ENCODE measurements at places on chromosomes 6 and 20. TPM values are rescaled to one million over a fixed set of nuclear protein-coding genes. Genes with fewer than 3 reads are reported as not detected.

Gene TTPAL
- total RNA-seq, result 10.2 TPM

GRCh38 chr6:1296079-1296478, 15.8 kb upstream of the FOXQ1 start:
- no peak overlapping the region for H3K27ac ChIP-seq
- no peaks in the 10 kb centered on the region for H3K27me3 ChIP-seq
- no peak overlapping the region for H3K4me3 ChIP-seq
- no peaks in the 10 kb centered on the region for H3K4me1 ChIP-seq

DNA sequence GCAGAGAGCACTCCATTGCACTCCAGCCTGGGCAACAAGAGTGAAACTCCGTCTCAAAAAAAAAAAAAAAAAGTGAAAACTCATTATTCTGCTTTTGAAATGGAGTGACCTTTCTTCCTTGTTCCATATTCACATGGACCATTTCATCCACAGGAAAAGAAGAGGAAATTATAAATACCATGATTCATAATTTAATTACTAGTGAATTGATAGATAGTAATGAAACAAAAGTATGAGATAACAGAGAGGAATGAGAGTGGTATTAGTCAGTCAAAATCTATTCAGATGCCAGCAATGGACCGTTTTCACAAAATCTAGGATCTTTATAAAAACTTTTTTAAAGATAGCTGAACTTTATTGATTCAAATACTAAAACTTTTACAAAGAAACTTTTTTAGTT, 443.1 kb upstream of the FLRT3 start:
- no peak for DNase-seq
- H3K4me1 ChIP-seq, result 0 out of 2 replicates have a peak, but pooled peaks cover 4% of the 10 kb centered on the region
- H3K27ac ChIP-seq, result no peak overlapping the region
- H3K36me3 ChIP-seq, result no peaks in the 10 kb centered on the region
- H3K27me3 ChIP-seq, result no peaks in the 10 kb centered on the region

- H3K4me1 ChIP-seq, result 0 out of 2 replicates have a peak, but pooled peaks cover 6% of the 10 kb centered on the region
- no peak overlapping the region for H3K4me3 ChIP-seq
- no peak overlapping the region for H3K27ac ChIP-seq
- H3K36me3 ChIP-seq, result no peaks in the 10 kb centered on the region
- DNase-seq, result no peak
These were observed 27.7 kb downstream of the PHF3 start for GRCh38 chr6:63663147-63663955.

Gene LPA
- 0.17 TPM for total RNA-seq

Gene ENPP1
- total RNA-seq, result 46.9 TPM

DNA sequence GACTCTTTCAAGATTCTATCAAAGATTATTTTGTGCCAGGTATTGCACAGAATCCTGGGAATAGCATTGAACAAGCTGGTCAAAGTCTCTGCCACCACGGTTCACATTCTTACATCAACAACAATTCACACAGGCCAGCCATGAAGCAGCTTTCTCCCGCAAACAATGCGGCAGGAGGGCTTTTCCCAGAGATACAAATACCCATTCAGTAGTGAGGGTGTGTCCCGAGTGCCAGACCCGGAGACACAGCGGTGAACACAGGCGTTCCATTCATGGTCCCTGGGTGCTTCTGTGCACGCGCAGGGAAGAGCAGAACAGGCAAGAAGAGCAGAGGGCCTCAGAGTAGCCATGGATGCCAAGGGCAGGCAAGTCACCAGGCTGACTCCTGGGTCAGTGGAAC, 83.3 kb upstream of the PDE10A start:
- H3K36me3 ChIP-seq, result no peaks in the 10 kb centered on the region
- no peaks in the 10 kb centered on the region for H3K27me3 ChIP-seq
- no peaks in the 10 kb centered on the region for H3K4me1 ChIP-seq
- no peak overlapping the region for H3K27ac ChIP-seq
- no peak for DNase-seq

GRCh38 chr6:16321341-16321710, 82.9 kb downstream of the GMPR start:
- no peak for DNase-seq
- H3K27me3 ChIP-seq, result no peaks in the 10 kb centered on the region
- no peak overlapping the region for H3K4me3 ChIP-seq
- no peaks in the 10 kb centered on the region for H3K36me3 ChIP-seq
- H3K27ac ChIP-seq, result no peak overlapping the region
- H3K4me1 ChIP-seq, result peaks cover 12% of the 10 kb centered on the region

- no peaks in the 10 kb centered on the region for H3K27me3 ChIP-seq
- peaks cover 5% of the 10 kb centered on the region for H3K36me3 ChIP-seq
- peaks cover 42% of the 10 kb centered on the region for H3K4me1 ChIP-seq
These were observed 265.0 kb upstream of the MARCKS start for GRCh38 chr6:113591896-113592827.

DNA sequence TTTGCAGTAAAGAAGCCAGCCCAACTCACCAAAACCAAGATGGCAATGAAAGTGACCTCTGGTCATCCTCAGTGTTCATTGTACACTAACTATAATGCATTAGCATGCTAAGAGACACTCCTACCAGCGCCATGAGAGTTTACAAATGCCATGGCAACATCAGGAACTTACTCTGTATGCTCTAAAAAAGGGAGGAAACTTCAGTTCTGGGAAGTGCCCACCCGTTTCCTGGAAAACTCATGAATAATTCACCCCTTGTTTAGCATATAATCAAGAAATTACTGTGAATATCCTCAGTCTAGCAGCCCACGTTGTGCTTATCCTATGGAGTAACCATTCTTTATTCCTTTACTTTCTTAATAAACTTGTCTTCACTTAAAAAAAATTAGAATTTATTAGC, 19.4 kb upstream of the TRERF1 start:
- DNase-seq, result no peak
- H3K4me3 ChIP-seq, result no peak overlapping the region
- H3K27ac ChIP-seq, result no peak overlapping the region
- no peaks in the 10 kb centered on the region for H3K36me3 ChIP-seq
- H3K4me1 ChIP-seq, result no peaks in the 10 kb centered on the region
- no peaks in the 10 kb centered on the region for H3K27me3 ChIP-seq

Gene PRR3
- total RNA-seq, result 15.2 TPM

- H3K36me3 ChIP-seq, result no peaks in the 10 kb centered on the region
- DNase-seq, result peak; percentile 69
- peaks cover 98% of the 10 kb centered on the region for H3K27me3 ChIP-seq
- peak overlapping the region; percentile 76 for H3K4me3 ChIP-seq
- no peak overlapping the region for H3K27ac ChIP-seq
These were observed 9.2 kb upstream of the TBX18 start for GRCh38 chr6:84773431-84774156.

DNA sequence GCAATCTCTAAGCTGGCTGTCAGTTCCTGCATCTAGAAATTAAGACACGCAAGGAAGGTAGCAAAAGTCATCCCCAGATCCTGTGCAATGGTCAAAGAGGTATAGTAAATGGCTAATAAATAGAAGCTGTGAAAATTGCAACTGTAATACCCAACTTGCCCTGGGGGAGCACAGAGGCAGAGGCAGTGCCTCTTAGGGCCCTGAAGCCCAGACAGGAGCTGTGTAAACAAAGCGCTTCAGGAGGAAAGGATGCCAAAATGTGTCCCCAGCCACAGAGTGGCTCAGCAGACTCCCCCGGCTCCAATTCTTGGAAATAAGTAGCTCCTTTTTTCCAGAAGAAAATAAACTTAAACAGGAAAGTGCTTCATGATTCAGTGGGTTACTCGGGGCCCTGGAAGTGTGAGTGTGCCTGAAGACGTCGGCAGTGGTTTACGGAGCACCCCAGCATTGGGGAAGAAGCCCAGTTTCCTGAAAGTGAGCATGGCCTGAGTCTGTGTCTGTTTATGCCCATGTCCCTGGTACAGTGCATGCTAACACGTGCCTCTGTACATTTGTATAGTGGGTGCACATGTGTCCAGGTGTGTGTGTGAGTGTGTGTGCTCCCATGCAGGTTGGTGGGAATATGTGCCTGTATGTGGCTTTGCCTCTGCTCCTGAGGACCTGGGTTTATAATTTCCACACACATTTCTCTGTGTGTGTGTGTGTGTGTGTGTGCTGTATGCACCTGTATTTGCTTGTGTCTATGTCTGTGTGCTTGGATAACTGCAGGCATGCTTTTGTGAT, 246.7 kb downstream of the MAFB start:
- H3K27me3 ChIP-seq, result no peaks in the 10 kb centered on the region
- peak; percentile 67 for DNase-seq
- no peak overlapping the region for H3K4me3 ChIP-seq
- no peaks in the 10 kb centered on the region for H3K36me3 ChIP-seq

DNA sequence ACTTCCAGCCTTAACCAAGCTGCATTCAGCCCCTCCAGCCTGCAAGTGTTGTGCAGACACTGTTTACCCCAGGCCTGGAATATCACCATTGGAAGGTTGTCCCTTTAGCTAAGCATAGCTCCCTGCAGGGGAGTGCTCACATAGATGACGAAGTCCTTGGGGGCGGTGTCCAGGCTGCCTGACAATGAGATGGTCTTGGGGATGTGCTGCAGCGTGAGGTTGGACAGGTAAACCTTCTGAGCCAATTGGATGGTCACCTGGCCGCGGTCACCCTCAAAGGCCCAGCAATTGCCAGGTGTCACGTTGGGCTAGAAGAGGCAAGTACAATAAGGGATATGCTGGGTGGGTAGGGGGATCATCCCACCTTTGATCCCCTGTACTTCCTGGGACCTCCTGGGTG, 18.6 kb downstream of the SUN5 start:
- H3K36me3 ChIP-seq, result no peaks in the 10 kb centered on the region
- H3K27ac ChIP-seq, result no peak overlapping the region
- no peak for DNase-seq

DNA sequence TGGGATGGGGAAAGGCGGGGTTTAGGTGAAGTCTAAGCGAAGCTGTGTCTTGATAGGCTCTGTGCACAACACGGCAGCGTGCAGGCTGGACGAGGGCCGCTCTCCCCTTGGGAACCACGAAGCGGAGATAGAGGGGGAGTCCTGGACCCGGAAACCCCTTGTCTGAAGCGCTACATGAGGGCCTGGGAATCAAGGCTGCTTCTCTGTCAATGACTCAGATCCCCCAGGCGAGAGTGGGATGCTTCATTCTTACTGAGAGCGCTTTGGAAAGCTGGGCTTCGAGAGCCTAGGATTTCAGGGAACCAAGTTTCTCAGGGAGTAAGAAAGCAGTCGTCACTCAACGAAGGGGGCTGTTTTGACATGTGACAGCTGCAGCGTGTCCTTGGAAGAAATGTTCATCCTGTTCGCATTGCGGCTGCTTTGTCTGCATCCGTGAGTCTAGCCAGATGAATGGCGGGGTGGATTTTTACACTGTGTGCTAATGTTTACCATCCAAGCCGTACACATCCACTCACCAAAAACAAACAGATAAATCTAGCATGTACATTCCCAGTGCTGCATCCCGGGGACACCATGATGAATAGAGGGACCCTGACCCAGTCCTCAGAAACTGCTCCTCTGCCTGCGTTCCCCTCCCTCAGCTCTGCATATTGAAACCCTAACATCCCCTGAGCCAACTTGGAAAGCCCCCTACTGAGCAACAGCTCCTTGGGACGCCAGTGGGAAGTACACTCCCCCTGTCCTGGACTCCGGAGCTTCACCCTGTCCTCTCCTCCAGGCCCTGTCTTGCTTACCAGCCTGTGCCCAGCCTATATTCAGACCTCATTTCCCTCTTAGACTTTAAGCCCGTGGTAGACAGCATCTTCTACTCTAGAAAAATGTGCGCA, 24.5 kb upstream of the RTF2 start:
- no peak overlapping the region for H3K4me3 ChIP-seq
- H3K27ac ChIP-seq, result no peak overlapping the region
- H3K36me3 ChIP-seq, result no peaks in the 10 kb centered on the region
- peak; percentile 32 for DNase-seq

- H3K27me3 ChIP-seq, result no peaks in the 10 kb centered on the region
- peaks cover 22% of the 10 kb centered on the region for H3K4me1 ChIP-seq
- H3K36me3 ChIP-seq, result no peaks in the 10 kb centered on the region
- H3K27ac ChIP-seq, result no peak overlapping the region
These were observed 67.2 kb downstream of the SSR1 start for GRCh38 chr6:7245668-7246393.

- no peak overlapping the region for H3K27ac ChIP-seq
- H3K4me1 ChIP-seq, result peaks cover 30% of the 10 kb centered on the region
- H3K36me3 ChIP-seq, result no peaks in the 10 kb centered on the region
- H3K27me3 ChIP-seq, result no peaks in the 10 kb centered on the region
- H3K4me3 ChIP-seq, result peak overlapping the region; percentile 49
- peak; percentile 54 for DNase-seq
These were observed 72.9 kb downstream of the SNX5 start for GRCh38 chr20:17895641-17896171.

Gene OPN5
- total RNA-seq, result not detected

DNA sequence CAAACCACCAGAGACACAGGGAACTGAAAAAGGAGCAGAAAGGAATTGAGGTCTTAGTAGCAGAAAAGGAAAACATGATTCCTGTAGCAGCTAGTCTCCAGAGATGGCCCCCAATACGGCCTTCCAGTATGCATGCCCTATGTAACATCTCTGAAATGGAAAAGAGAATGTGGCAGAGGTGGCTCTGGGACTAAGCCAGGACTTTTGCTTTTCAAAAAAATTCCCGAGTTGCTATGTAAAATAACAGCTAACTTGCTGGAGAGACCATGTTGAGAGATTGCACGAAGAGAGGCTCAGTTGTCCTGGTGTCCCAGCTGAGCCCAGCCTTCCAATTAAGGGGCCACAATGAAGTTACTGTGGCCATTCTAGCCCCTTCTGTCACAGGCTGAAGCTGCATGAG, 27.7 kb downstream of the IL20RA start:
- H3K4me3 ChIP-seq, result no peak overlapping the region
- H3K27me3 ChIP-seq, result no peaks in the 10 kb centered on the region
- H3K27ac ChIP-seq, result no peak overlapping the region
- H3K4me1 ChIP-seq, result no peaks in the 10 kb centered on the region
- no peaks in the 10 kb centered on the region for H3K36me3 ChIP-seq
- no peak for DNase-seq

Gene TSBP1
- not detected for total RNA-seq

- no peak for DNase-seq
- no peak overlapping the region for H3K4me3 ChIP-seq
- H3K27me3 ChIP-seq, result no peaks in the 10 kb centered on the region
These were observed 298.4 kb downstream of the TRDN start for GRCh38 chr6:123338394-123338793.

Gene BMP5
- 0.07 TPM for total RNA-seq

- no peaks in the 10 kb centered on the region for H3K4me1 ChIP-seq
- no peak for DNase-seq
These were observed 217.7 kb downstream of the HAO1 start for GRCh38 chr20:7722564-7722963.

DNA sequence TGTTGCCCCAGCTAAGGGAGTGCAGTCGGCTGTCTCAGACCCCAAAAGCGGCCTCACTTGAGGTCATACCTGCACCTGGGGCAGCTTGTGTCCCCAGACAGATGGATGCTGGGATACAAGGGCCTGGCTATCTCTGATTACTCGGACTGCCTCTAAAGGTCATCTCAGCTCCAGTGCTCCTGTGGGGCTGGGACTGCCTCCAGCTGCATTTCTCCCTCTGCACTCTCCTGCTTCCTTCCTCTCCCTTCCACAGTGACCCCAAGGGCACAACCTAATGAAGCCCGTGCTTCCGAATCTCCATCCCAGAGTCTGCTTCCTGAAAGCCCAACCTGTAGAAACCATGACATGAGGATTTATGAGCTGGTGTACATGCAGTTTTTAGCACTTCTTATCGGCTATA, 22.8 kb upstream of the OCSTAMP start:
- H3K4me1 ChIP-seq, result no peaks in the 10 kb centered on the region
- H3K36me3 ChIP-seq, result no peaks in the 10 kb centered on the region
- H3K4me3 ChIP-seq, result no peak overlapping the region
- H3K27me3 ChIP-seq, result no peaks in the 10 kb centered on the region

Measured in GM23338 (cell line).